ENCODE measurements at places on chromosomes 6 and 20.

- DNase-seq: no peak
Measured at GRCh38 chr6:150685860-150686259, 86.2 kb downstream of the PLEKHG1 start.

- no peak for DNase-seq
Measured at GRCh38 chr6:9095137-9095536, 659.8 kb upstream of the SLC35B3 start.

GRCh38 chr20:25454153-25454900 lies 46.9 kb downstream of the GINS1 start:
- no peak for DNase-seq

DNA sequence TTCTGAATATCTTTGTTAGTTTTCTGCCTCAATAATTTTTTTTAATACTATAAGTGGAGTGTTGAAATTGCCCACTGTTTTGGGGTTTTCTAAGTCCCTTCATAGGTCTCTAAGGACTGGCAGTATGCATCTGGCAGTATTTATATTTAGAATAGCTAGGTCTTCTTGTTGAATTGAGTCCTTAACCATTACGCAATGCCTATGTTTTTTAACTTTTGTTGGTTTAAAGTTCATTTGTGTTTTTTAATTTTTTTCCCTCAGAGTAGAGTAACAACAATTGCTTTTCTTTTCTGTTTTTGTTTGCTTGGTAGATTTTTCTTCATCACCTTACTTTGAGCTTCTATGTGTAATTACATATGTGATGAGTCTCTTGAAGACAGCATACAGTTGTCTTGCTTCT lies 375.9 kb upstream of the EYS start:
- DNase-seq: no peak

GRCh38 chr20:49384437-49385434 lies 97.7 kb downstream of the KCNB1 start:
- peak; percentile 70 for DNase-seq

- no peak for DNase-seq
Measured at GRCh38 chr20:36549628-36549941, 8.3 kb downstream of the MYL9 start.

DNA sequence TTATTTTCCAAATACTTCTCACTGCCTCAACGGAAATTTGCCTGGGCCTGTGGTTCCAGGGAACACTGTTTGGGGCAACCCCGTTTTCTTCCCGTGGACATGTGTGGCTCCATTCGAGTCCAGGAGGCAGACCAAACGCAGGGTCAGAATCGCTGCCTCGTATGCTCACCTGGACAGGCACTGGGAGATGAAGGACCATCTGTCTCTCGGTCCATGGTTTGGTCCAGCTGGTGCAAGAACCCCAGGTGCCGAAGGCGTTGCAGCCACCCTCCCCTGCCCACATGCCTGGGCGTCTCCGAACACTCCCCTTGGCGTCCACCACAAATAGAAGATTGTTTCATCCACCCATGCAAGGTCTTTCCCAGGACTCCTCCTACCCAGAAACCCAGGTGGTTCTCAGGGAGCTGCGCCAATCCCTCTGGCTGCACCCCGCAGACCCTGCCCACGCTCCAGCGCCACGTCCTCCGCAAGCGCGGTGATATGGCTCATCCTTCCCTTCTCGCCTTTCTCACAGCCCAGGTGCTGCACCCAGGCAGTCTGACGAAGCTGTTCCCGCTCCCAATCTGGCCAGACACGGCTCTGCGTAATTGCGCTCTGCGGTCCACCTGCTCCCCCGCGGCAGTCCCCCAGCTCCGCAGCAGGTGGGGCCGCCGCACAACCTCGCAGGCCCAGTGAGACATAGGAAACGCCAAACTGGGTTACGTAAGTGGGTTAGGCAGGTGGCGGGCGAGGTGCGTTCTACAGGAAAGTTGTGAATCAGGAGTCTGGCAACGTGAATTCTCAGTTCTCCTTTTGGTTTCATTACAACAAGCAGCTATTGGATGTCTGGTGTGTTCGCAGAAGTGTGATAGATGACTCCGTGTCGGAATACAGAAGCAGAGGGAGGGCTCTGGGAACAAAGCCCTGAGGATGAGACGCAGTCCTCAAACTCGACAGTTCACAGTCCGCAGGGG lies 146.2 kb upstream of the ECI2 start:
- peak; percentile 53 for DNase-seq

DNA sequence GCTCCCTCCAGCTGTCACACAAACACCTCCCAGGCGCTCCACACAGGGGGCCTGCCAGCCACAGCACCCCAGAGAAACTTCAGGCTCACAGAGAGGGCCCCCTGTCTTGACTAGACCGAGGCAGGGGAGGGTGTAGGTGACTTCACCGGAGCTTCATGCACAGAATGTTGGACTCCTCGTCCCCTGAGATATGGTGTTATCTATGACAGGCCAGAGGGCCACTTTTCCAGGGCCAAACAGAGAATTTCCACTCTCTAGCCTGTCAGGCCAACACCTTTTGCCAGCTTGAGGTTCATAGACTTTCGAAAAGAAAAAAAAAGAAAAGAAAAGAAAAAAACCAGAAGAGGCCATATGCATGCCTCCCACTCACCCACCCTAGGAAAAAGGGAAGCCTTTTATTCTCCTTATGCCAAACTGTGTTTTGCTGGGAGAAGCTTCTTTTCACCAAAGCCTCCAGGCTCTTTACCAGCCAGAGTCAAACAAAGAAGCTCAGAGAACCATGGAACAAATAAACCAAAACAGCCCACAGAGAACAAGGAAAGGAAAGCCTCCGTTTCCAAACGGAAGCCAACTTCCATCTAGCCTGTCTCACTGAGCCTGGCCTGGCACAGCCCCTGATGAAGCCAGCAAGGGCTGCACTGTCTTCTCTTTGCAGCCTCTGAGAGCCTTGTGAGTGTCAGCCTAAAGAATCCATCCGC lies 313.2 kb upstream of the JARID2 start:
- DNase-seq: no peak
